ENCODE measurements at places on chromosomes 3 and 15.

- DNase-seq = no peak
Observed at GRCh38 chr15:84001037-84001436, 234.5 kb upstream of the GOLGA6L4 start.

GRCh38 chr3:78690766-78691165 lies 1077.0 kb downstream of the ROBO1 start:
- no peak for DNase-seq

DNA sequence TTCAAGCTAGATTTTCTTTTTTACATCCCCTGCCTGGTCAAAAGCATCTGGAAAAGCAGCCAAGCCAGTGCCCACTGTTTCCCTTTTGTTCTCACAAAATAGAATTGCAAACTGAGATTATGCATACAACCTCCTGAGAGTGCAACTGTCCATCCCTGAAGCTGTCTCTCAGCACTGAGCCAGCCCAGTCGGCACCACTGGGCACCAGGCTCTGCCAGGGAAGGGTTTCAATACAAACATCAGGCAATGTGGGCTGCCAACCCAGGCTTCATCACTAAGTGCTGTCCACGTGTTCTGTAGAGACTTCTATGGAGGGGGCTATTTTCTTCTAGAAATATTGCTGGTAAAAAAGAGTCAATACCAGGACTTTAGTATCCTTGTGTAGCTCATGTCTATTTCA lies 356.3 kb upstream of the TBL1XR1 start:
- no peak for DNase-seq

DNA sequence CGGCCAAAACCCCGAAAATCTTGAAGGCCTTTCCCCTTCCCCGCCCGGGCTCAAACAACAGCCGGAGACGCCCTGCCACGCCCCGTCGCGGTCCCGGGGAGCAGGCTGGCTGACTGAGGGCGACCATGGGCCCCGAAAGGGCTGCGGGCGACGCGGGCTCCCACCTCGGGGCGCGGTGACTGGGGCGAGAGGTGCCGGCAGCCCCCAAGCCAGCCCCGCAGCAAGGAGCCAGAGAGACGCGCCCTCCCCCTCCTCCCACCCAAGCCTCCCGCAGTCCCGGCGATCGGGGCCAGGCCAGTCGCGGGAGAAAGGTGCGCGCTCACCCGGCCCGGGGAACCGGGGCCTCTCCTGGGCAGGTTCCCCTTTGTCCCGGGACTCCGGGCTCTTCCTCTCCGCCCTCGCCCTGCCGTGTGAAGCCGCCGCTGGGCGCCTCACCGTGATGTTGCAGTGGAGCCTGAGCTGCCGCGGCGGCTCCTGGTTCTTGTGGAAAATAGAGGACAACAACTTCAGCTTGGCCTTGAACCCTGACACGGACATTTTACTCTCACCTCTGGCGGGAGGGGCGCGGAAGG lies 30.6 kb upstream of the ZSCAN2 start:
- no peak for DNase-seq

DNA sequence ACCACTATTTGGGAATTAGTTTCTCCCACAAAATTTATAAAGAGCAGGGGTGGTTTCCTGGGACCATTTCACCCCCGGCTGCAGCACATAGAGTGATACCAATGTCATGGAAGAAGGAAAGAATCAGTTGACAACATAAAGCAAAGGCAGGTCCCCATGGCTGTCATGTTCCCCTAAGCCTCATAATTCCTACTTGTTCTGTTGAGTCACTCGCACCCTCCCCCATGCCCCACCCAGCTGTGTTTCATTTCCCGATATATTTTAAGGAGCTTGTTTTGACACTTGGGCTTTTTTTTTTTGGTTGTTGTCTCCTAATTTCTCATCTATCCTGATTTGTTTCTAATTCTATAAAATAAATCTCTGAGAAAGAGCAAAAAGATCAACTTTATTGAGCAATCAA lies 24.9 kb downstream of the ERC2 start:
- DNase-seq = no peak

DNA sequence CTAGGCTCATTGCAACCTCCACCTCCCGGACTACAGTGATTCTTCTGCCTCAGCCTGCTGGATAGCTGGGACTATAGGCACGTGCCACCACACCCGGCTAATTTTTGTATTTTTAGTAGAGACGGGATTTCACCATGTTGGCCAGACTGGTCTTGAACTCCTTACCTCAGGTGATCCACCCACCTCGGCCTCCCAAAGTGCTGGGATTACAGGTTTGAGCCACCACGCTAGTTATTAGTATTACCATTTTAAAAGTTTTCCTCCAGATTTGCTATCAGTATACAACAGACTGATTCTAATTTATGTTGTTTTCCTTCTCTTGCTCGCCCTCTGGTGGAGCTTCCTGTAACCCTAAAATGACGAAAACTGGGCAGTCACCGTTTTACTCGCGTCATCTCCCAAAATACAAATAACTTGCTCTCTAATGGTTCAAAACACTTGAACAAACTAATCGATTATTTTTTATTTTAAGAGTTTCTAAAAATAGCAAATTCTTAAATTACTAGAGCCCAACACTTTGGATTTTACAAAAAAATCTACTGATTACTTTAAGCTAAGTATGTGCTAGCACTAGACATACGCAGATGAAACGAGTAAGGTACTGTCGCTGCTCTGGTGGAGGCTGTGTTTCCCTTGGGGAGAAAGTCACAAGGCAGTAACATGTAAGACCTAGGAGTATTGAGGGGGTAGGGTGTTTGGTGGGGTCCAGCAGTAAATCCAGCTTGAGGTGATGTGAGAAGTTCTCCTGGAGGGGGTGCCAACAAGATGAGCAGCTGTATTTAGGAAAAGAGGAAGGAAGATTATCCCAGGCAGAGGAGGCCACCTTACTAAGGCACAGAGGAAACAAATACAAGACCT lies 203.3 kb downstream of the MBNL1 start:
- DNase-seq = peak; percentile 22

- no peak for DNase-seq
Observed at GRCh38 chr3:60281970-60282369, 969.3 kb downstream of the FHIT start.

DNA sequence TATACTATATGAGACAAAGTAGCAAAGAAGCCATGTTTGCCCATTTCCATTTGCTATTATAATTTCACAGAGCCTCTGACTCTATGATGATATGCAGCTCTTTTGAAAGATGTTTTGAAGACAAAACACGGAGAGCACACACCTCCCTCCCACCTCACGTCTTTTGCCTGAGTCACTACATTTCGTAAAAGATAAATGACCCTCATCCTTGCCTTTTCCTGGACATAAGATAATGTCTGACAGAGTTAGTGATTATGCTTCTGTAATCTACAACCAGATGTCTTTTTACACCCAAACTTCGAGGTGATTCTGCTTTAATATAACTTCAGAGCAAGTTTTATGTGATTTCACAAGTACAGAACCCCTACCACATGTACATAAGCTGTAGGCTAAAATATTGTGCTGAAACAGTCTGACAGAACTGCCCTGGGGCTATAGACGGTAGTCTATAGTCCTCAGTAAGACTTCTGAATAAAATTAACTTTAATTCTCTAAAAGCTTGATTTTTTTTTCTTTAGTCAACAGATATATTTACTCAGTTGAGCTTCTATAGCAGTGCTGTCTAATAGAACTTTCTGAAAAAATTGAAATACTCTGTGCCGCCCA lies 99.9 kb downstream of the CD200R1L start:
- DNase-seq = no peak

DNA sequence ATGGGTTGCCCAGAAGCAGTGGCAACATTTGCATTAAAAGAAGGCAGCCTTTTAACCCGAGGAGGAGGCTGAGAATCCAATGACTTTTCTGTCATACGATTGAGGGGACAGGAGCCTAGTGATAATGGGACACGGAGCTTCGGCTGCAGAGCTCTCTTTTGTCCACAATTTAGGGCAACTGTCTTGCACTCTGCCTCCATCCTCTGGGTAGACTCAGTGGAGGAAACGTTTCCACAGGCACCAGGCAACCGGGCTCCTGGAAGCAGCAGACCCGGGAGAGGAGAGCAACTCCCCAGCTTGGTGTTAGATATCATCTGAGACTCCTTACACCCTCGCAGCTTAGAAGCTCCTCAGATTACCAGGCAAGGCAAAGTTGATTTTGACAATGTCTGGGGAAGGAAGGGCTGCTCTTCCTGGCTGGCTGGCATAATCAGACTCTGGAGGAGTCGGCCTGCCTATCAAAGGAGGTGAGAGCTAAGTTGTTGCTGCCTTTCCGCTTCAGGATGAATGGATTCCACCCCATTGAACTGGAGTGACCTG lies 43.5 kb upstream of the RNU6-1 start:
- DNase-seq = no peak

- no peak for DNase-seq
Observed at GRCh38 chr15:98924401-98925049, 83.1 kb downstream of the PGPEP1L start.

DNA sequence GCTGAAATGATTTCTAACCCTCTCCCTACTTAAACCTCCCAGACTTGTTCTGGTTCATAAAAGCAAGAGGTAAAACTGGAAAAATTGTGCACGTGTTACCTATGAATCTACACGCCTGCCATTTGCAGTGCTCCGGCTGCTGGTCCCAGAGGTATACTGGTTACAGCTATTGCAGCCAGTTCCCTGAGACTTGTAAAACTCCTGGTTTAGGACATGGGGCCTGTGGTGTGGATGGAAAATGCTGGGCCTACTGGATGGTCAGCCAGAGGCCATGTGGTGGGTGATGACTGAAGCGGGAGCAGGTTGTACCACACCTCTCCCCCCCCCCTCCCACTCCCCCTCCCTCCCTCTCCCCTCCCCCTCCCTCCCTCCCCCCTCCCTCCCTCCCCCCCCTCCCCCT lies 45.0 kb downstream of the SENP2 start:
- no peak for DNase-seq

GRCh38 chr3:179949412-179949811 lies 87.3 kb downstream of the PEX5L start:
- DNase-seq = peak; percentile 85

DNA sequence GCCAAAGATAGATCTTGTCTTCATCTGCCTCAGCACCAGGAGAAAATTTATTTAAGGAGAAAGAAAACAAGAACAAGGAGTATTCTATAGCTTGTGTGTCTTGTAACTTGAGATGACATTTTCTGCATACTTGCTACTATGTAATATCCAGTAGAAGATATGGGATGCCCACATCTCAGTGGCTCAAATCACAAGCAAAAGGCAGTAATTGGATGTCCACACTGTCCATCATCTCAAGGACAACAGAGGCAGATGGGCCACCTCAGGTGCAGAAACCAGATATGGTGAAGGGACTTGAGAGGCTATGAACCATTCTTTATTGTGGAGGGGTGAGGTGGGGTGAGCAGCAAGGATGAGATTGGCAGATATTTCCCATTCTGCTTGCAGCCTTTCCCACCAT lies 309.0 kb downstream of the GBE1 start:
- no peak for DNase-seq

- peak; percentile 94 for DNase-seq
Observed at GRCh38 chr3:178558637-178559036, 22.4 kb downstream of the KCNMB2 start.

- no peak for DNase-seq
Observed at GRCh38 chr3:133540896-133541674, 32.4 kb upstream of the CDV3 start.

DNA sequence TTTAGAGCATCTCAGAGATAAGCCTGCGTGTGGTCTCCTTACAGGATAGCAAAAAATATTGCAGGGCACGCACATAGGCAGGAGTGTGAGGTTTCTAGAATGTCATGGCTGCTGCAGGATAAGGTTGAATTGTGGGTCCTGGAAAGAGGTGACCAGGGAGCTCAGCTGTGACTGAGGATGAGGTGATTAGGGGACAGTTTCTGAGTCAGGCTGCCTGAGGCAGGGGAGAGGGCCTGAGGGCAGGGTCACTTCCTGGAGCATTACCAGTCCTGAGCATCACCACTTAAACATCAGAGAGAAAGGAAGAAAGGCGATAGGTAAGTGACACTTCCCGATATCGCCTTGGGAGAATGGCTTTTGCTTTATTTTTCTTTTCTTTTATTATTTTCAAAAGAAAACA lies 813.8 kb downstream of the TUSC7 start:
- no peak for DNase-seq

DNA sequence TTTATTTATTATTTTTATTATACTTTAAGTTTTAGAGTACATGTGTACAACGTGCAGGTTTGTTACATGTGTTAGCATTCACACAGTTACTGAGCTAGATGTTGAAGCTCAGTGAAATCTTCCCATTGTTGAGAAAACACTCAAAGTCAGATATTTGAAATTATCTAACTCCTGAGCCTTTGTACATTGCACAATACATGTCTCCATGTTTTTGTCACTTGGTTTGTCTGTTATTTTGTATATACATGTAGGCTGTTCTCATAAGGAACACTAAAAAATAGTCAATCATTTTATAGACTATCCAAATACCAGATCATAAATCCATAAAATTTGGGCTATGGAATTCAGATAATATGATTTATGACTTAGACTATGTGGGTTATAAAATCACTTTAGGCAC lies 1126.5 kb downstream of the NSUN3 start:
- DNase-seq = no peak

DNA sequence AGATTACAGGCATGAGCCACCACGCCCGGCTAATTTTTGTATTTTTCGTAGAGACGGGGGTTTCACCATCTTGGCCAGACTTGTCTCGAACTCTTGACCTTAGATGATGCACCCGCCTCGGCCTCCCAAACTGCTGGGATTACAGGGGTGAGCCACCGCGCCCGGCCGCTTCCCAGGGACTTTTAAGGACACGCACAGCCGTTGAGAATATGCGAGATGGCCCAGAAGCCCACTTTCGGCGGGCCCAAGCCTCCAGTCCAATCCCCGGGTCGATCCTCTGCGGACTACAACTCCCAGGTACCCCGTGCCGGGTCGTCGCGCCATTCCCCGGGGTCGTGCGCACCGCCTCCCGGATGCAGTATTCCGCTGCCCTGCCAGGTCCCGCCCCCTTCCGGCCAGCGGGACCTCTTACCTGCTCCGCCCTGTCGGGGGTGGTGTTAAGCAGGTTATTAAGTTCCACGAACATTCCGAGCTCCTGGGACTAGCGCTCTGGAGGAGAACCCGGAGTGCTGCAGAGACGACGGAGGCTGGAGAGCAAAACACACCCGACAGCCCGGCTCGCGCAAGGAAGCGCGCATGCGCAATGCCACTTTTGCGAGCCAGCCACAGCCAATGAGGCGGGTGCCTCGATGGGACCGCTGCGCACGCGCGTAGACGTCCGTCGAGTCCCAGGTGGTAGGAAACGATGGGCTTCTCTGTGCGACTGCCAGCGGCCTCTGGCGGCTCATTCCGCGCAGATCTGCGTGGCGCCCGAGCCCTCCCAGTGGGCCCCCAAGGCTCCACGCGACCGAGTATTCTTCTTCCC lies at the start of gene ELP6:
Gene ELP6, minus strand, starts transcription at position 588 of the 805 bp plus-strand sequence. Its CDS starts 122 bp downstream, at position 466.
- DNase-seq = peak; percentile 31

DNA sequence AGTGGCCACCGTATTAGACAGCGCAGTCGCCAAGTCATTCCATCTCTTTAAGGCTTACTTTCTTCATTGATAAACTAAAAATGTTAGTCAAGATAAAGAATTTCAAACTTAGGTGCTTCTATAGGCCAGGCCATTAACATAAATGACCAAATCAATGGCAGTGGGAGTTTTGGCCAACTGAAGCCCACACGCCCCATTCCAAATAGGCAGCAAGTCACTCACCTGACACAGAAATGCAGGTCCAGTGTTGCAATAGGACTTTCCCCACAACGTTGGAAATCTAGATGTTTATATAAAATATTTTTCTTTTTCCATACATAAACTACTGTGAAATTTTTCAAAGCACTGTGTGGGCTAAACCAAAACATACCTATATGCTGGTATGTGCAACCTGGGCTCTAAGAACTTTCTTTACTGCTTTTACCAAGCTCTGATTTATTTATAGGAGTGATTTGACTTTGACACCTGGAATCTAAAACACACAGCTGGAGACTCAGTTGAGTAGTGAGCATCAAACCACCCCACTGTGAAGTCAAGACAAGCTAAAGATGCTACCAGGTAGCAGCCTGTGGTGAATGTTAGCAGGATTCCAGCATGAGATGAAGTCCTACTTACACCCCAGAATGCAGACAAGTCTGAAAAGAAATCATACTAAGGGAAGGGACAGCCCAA lies 15.1 kb downstream of the GOLIM4 start:
- DNase-seq = no peak
